ENCODE measurements at places on chromosomes 11 and 22.

- DNase-seq: no peak
Observed at GRCh38 chr11:91220476-91221202, 997.8 kb upstream of the CHORDC1 start.

GRCh38 chr11:8642196-8642841, 40.1 kb downstream of the TRIM66 start:
- no peak for DNase-seq

- no peak for DNase-seq
Observed at GRCh38 chr11:3134651-3135480, 30.2 kb downstream of the OSBPL5 start.

- no peak for DNase-seq
Observed at GRCh38 chr11:121890946-121891515, 225.0 kb downstream of the BLID start.

DNA sequence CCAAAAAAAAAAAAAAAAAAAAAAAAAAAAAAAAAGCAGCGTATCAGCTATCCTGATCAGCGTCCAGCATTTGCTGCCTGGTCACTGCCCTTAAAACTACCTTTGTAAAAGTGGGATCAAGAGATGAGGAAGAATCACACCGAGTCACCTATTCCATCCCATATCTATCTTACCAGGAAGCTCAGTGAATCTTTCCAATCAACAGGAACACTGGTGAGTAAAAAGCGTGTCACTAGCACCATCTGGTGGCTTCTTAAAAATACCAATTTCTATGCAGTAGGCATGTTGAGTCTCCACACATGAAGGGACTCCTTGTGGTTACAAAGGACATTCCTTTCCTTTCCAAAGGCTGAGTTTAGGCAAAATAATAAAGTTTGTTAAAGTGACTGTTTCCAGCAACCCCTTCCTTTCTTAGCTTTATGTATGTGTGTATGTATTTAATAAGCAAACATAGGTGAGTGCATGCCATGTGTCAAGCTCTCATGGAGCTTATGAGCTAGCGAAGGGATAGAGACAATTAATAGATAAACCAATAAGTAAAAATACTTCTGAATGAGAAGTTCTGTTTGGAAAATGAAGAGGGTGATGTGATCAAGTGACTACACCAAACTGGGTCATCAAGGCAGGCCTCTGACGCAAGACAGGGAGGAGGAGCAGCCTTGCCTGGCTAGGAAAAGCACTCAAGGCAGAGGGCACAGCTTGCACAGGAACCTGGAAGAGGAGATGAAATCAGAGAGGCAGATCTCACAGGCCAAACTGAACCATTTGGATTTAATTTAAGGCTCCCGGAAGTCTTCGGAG, 13.9 kb upstream of the TP53AIP1 start:
- DNase-seq: no peak

- no peak for DNase-seq
Observed at GRCh38 chr11:72075756-72076155, 4.6 kb downstream of the NUMA1 start.

- DNase-seq: no peak
Observed at GRCh38 chr22:38788021-38788816, 5.7 kb downstream of the DNAL4 start.

DNA sequence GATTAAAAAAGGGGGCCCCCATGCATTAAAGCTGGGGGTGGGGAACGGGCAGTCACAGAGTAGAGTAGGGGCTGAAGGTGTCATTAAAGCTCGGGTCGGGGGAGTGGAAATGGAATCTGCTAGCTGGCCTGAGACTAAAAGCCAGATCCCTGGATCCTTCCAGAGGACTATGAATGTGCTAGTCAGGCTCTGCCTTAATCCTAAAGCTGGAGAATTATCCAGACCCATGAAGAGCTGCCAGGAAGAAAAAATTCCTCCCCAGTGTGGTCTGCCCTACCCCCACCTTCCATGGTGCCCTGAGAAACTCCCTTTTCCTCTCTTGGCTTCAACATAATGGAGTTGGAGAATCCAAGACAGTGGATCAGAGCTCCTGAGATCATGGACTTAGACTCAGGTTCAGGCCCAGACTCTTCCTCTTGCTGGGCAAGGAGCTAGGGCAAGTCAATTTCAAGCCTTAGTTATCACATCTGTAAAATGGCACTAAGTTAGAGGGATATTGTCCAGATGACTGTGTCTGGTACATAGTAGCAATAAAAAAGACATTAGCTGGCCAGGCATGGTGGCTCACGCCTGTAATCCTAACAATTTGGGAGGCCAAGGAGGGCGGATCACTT, 24.0 kb upstream of the SMTN start:
- no peak for DNase-seq

- no peak for DNase-seq
Observed at GRCh38 chr22:33515795-33516194, 404.5 kb downstream of the LARGE1 start.

DNA sequence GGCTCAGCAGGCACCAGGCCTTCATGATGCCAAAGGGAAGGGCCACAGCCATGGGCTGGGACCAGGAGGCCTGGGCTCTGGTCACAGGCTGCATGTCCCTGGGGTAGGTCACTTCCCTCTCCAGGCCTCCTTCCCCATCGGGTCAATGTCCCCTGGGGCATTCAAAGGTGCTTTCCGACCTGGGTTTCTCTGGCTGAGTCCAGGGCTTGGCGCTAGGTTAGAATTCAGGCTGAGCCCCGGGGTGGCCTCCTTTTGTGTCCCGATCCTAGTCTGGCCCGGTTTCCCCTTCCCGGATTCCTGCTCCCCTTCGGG, 12.2 kb downstream of the MAFF start:
- no peak for DNase-seq

DNA sequence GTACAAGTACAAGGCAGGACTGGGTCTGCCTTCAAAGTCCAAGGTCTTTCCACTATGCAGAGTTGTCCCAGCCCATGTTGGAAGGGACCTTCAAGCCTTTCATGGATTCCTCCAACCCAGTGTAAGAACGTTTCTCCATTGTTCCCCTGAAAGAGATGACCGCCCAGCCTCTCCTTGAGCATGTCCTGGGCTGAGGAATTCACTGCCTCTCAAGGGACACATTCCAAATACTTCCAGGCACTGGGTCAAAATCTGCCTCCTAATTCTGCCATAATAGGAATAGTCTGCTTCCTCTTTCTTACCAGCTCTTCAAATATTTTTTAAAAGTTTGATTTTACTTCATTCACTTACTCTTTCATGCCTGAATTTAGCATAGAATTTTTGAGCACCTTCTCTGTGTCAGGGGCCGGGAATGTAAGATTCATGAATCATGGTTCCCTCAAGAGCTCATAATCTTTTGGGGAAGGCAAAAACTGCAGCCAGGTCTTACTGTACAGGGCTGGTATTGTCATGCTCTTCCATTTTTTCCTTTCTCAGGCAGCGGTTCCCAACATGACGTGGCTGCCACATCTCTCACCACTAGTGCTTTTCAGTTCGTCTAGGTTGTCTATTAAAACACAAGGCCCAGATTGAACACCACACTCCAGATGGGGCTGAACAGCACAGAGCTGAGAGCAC, 143.3 kb upstream of the TBCEL start:
- DNase-seq: no peak

DNA sequence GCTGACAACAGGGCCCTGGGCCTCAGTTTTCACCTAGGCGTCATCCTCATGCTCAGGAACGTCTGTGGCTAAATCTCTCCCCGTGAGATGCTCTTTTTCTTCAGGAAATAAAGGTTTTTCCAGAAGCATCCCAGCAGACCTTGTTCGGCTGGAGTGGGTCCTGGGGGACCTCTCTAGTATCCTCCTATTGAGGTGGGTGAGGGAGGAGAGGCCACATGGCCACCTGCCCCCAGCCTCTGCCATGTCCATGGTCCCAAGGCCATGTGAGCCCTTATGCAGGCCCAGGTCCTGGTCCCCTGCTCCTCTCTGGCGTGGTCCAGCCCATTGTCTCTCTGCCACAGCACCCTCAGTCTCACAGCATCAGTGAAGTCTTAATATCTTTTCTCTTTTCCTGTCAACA, 22.0 kb downstream of the ALG12 start:
- no peak for DNase-seq

- no peak for DNase-seq
Observed at GRCh38 chr22:37021041-37021440, 1.5 kb downstream of the MPST start.

- DNase-seq: no peak
Observed at GRCh38 chr11:100855466-100856067, 168.5 kb downstream of the ARHGAP42 start.

DNA sequence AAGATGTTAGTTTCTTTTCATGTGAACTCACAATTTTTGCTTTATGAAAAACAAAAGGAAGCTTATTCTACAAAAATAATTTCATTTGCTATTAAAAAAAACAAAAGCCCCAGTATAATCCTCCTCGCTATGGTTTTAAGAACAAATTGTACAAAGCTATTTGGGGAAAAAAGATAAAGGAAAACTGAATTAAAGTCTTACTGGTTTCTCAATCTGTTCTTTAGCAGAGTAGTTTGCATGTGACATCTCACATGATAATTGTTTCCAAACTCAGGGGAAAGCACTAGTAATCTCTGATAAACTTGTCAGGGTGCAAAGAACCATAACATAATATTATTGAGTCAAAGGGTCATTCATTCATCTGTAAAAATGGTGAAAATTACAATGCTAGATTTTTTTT, 2.9 kb upstream of the DDI1 start:
- DNase-seq: no peak

GRCh38 chr11:34750692-34751405, 130.0 kb downstream of the EHF start:
- no peak for DNase-seq

DNA sequence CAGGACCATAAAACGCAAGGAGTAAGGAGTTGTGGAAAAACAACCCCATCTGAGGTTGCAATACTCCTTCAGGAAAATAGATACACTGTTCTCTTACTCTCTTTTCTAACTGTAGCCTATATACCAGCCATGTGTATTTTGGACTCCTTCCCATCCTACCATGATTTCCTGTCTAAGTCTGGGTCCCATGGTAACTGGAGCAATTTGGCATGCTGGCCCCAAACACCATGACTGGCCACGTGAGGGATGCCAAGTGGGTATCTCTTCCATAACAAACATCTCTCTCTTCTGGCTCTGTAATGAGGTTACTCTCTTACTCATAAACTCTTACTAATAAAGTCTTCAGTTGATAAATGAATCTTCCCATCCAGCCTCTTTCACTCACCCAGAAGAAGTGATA, 26.5 kb downstream of the ABTB2 start:
- DNase-seq: peak; percentile 18

GRCh38 chr22:49367041-49367697, 460.5 kb downstream of the BRD1 start:
- no peak for DNase-seq

- DNase-seq: no peak
Observed at GRCh38 chr11:70089631-70090030, 11.5 kb downstream of the ANO1 start.

GRCh38 chr11:64799623-64800302, 3.3 kb downstream of the MAP4K2 start:
- DNase-seq: no peak

GRCh38 chr22:40348025-40348658, 1.8 kb downstream of the ADSL start:
- peak; percentile 56 for DNase-seq

DNA sequence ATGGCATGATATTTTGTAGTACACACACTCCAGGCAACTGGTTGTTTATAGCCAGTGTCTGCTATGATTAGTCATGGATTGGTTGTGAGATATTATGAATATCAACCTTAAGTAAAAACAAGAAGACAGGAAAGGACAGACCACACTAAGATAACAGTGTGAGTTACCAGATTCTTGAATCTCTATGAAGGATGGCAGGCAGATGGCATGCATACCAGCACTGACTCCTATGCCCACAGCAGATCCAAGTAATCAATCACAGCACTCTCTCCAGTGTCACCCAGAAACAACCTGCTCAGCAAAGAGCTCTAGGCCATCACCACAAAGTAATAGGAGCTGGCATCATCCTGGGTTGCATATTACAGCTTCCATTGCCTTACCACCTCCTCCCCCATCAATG, 116.6 kb downstream of the GALNT18 start:
- DNase-seq: no peak

GRCh38 chr22:32352681-32353080, 5.0 kb upstream of the RFPL3 start:
- no peak for DNase-seq
